ENCODE measurements at places on chromosomes 6 and 20. TPM values are rescaled to one million over a fixed set of nuclear protein-coding genes. Genes with fewer than 3 reads are reported as not detected.

Gene CENPB
- total RNA-seq, result 73.3 TPM

Gene TREM1
- 1.4 TPM for total RNA-seq

Gene XKR7
- total RNA-seq, result 0.34 TPM

DNA sequence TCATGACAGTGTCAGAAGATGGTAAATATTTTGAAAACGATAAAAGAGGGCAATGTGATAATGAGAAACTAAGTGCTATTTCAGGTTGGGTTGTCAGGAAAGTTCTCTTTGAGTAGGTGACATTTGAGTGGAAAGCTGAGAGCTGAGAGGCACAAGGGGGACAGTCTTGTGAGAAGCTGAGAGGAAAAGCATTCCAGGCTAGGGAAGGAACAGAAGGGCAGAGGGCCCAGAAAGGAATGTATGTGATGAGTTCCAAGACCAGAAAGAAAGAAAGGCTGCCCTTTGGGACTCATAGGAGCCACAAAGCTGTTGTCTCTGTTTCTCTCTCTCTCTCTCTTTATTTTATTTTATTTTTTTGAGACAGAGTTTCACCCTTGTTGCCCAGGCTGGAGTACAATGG lies 7.6 kb upstream of the RNF182 start:
- DNase-seq, result no peak

DNA sequence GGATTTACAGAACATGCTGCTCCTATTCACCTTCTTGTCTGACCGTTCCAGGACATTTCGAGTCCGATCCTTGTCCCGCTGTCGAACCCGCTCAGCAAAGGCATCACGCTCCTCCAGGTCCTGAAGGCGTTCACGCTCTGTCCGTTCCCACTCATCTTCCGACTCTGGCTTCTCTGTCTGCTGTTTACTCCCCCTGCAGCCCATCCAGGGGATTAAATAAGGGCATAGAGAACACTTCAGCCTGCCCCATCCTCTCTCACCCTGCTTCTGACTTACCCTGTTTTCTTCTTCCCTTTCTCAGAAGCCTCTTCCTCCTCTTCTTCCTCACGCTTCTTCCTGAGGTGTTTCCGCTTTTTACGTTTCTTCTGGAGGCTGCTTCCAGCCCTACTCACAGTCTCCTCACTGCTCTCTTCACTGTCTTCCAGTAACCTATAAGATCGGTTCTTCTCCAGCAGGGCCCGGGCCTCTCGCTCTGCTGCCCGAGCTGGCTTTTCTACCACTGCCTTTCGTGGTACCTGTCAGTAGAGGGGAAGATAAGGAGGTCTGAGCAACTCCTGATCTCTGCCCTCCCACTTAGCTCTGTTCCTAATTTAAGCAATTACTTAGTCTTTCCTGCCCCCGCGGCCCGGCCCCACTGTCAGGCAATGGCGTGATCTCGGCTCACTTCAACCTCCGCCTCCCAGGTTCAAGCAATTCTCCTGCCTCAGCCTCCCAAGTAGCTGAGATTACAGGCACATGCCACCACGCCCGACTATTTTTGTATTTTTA lies 1.9 kb downstream of the DHX16 start:
- no peak for DNase-seq
